A172 (cell line): ENCODE measurements at places on chromosomes 3 and 15. TPM values are rescaled to one million over a fixed set of nuclear protein-coding genes. Genes with fewer than 3 reads are reported as not detected.
A peak's percentile ranks its signal among the peaks of the same experiment; 100 is the strongest.

DNA sequence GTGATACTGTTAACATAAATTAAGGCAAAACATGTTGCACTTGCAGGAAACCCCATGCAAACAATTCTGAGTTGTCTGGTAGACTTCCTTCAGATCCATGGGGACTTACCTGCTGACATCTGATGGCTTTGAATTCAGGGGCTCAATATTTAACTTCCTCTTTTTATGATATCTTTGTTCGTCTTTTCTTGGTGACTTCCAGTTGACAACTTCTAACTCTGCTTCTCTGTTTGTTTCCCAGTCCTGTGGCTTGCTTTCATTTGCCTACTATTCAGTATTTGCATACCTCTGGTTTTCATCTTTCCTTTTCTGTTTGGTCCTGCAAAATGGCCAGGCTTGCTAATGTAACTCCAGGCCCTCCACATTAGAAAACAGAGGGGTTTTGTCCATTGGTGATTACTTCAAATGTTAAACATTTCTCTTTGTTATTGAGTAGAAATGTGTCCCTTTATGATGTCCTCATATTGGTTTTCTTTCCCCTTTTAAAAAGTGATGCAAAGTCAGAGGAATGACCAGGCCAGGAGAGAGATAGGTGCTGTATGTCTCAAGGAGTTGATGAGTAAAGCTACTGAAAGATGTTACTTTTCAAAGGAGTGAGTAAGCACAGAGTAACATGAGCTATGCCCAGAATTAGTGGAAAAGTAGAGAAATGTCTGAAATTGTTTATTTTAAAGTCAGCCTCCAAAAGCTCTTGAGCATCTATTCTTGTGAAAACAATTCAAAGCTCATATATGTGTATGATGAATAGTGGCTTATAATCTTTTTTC is 335.9 kb downstream of the LPP start:
- DNase-seq: no peak

- no peak for DNase-seq
Measured at GRCh38 chr15:95565016-95565600, 765.4 kb upstream of the NR2F2 start.

DNA sequence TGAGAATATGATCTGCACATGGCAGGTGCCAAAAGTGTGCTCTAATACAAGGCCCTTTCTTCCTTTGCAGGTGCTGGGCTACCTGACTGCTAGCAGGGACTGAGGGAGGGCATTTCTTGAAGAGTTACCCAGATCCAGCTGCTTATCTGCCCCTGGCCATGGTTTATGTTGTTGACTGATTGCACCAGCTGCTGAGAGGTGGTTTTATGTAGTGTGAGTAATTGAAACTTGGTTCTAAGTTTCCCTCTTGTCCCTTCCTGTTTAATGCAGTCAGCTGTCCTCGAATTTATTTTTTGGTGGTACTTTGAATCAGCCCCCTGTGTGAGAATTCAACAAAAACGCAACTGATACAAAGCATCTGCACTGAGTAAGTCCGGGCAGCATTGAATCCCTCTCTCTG is 288.3 kb upstream of the C2CD4B start:
- DNase-seq: peak; percentile 20

DNA sequence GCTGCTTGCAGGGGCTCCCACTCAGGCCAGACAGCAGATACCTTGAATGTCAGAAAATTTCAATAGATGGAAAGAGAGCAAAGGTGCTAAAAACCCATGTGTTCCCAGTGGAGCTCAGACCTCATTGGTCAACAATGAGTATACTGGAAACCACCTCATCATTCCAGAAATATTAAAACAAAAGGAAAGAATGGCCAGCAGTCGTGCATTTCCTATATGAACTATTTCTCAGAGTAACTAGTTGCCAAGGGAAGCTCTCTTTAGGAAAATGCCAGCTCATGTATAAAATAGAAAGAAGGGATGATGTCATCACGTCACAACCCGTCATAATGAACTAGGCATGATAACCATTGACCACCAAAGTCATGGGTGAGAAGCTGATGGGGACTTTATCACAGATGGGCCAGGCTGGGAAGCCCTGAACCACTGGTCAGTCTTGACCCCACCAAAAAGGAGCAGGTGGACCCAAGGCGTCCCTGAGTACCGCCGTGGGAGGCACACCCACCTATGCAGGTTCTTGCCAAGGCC is 17.5 kb downstream of the DNAJB8 start:
- DNase-seq: no peak

DNA sequence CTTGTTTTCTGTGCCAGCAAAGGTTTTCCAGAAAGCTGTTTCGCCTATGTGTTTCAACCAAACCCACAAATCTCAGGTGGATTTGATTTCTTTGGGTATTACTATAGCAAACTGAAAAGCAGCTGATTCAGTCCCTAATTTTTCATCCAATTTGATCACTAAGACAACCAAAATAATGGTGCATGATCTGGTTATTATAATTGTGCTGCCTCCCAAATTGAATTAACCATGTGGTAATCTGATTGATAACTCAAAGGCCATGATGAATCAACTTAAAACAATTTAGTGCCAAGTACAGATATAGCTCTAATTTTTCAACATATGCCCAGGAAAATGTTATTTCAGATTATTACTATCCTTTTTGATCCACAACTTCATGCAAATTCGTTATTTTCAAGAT is 30.6 kb downstream of the PRTG start:
- no peak for DNase-seq

- no peak for DNase-seq
Measured at GRCh38 chr3:133478624-133479023, 78.8 kb downstream of the BFSP2 start.

DNA sequence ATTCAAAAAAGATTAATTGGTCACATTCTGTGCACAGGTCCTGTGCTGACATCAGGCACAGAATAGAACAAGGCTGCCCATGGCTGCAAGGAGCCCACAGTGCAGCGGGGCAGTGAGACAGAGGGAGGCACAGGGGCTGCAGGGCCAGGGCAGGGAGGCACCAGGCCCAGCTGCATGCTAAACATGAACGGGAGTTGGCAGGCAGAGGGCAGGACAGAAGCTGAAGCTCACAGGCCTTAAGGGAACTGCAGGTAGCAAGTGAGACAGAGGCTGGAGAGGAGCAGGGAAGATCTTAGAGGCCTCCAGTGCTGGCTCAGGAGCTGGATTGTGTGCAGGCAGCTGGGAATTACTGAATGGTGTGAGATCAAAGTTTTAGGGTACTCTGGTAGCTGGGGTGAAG is 26.2 kb downstream of the IDH3A start:
- DNase-seq: no peak

GRCh38 chr3:23822559-23822958 is 16.8 kb downstream of the UBE2E1 start:
- no peak for DNase-seq

DNA sequence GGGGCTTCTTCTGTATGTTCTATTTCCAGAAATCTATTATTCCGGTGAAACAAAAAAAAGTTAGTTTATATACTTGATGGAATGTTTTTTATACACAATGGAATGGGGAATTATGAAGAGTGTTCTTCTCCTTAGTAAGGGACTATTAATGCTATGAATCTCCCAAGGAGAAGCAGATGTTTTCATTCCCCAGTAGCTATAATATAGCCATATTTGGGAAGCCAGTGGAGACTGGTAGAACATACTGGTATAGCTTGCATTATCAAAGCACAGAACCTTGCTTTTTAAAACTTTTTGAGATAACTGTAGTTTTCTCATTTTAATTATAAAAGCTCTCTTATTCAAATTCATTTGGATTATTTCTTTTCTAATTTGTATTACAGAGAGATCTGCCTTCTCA is 38.3 kb downstream of the ADGRG7 start:
- no peak for DNase-seq

- no peak for DNase-seq
Measured at GRCh38 chr3:139062918-139063317, 18.2 kb upstream of the PRR23C start.

GRCh38 chr3:63295806-63296205 is 17.7 kb downstream of the SYNPR start:
- no peak for DNase-seq

DNA sequence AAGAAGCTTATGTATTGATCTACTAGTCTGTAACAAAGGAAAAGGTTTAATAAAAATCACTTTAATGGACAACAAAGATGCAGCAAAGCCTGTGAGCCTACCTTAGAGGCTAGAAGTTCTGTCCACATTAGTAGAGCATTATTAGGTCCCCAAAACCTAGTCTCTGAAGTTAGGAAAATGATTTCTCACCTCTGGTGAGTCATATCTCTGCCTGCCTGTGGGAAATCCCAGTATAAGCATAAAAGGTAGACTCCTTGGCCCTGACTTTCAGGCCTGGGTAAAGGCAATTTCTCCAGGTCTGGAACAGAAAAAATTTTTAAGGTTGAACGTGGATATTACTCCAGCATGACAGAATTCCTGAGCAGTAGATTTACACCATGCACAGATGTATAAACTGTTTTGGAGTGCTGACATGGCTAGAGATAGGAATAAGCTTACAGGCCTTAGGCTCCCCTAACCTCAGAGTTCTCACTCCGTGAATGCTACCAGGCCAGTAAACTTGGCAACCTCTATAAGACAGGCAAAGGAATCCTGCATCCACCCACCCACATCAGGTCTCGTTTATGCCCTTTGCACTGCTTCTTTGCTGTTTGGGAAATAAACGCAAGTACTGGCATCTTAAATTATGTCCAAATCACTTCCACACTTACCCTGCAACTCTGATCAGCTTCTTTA is 104.1 kb downstream of the SERPINI1 start:
- DNase-seq: no peak

- no peak for DNase-seq
Measured at GRCh38 chr15:47434596-47434995, 282.7 kb upstream of the SEMA6D start.

DNA sequence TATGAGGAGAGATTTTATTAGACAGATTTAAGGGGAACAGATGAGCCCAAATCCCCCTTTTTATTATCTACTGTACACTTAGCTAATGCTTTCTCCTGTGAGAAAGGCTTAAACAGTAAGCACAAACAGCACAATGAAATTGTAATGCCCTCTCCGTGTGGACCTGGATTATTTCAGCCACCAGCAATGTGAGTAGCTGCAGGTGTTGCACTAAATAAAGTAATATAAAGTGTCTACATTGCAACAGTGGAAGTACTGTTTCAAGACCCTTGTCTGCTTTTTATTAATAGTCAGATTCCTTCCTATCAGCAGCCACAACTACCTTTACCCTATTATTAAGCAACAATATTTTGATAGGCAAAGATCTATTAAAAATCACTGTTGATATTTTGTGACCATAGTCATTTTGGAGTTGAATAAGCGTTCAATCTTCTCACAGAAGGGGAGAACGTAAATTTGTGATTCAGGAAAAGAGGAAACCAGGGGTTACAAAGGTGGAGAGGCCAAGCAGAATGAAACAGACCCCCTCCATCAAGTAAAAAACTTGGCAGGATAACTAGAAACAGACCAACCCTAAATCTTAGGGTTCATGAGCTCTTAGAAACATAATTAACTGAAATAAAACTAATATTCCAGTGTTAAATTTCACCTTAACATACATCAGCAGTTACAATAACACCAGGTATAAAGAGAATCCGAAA is 422.6 kb downstream of the MECOM start:
- no peak for DNase-seq

- no peak for DNase-seq
Measured at GRCh38 chr3:54321520-54321919, 199.2 kb downstream of the CACNA2D3 start.

DNA sequence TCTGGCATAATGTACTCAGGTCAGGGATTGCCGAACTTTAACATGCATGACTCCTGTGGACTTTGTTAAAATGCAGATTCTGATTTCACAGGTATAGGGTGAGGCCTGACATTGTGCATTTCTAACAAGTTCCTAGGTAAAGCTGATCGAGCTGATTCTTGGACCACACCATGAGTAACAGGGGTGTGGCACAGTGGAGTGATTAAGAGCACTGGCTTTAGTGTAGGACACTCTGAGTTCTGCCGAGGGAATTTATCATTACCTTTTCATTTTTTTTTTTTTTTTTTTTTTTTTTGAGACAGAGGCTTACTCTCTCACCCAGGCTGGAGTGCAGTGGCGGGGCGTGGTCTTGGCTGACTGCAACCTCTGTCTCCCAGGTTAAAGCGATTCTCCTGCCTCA is 169.3 kb downstream of the ADAMTS9 start:
- no peak for DNase-seq

- DNase-seq: no peak
Measured at GRCh38 chr3:195777975-195778374, 33.8 kb downstream of the MUC4 start.

GRCh38 chr15:76345880-76346668 is 9.5 kb downstream of the ISL2 start:
- DNase-seq: no peak

GRCh38 chr15:99135194-99135593 is 30.3 kb downstream of the SYNM start:
- peak; percentile 4 for DNase-seq

DNA sequence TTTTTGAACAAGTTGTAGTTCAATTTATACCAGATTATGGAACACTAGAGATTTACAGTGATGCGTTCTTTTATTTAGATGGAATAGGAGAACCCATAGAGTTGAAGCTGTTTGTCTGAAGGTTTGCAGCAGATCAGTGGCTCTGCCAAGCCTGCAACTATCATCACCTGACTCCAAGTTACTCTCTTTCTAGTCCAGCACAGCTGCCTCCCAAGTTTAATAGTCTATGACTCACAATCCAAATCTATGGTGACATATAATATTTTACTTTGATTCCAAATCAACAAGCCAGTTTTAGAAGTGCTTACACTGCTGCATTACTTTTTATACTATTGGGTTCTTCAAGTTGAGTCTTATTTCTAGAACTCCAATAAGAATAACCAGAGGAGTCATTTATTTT is 400.4 kb downstream of the LPP start:
- DNase-seq: peak; percentile 48

- DNase-seq: no peak
Measured at GRCh38 chr15:93862791-93863190, 368.6 kb upstream of the MCTP2 start.

DNA sequence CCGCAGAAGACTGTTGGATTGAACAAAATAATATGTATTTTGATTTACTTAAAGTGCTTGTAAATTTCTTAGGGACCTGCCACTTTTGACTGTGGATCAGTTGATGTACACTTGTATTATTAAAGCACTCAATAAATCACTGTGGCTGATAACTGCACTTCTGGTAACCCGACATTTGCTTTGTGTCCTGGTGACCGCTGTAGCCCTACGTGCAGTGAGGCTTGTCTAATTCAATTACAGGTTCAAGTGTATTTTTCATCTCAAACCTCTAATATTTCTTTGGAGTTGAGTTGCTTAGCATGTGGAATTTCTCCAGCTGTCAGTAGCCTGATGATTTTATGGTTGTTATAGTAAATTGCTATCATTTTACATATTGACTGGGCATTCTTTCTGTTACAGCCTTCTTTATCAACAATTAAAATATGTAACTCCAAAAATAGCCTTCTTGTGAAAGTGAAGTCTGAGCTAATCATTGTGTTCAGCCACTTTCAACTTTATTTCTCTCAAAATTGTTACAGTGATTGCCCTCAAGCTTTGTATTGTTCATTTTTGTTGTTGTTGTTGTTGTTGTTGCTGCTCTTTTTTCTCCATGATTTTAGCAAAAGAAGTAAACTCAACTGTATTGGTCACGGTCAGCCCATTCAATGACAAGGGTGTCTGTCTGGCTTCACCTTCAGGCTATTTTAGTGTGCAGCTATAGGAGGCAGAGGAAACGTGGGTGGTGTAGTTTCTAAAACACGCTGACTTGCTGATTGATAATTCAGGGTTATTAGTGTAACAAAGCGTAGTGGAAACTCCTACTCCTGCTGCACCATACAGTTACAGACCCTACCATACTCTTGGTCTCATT is 215.1 kb upstream of the UBE2E1 start:
- DNase-seq: no peak

The SCN11A gene
- not detected in 2 replicates for total RNA-seq

The CX3CR1 gene
- not detected in 2 replicates for total RNA-seq

The SLC28A2 gene
- total RNA-seq: not detected in 2 replicates

The CDC25A gene
- total RNA-seq: 21.1 and 33.6 TPM in 2 replicates

The TNNC1 gene
- total RNA-seq: 16.5 and 36.6 TPM in 2 replicates

The GPR149 gene
- total RNA-seq: not detected in 2 replicates

The CCK gene
- total RNA-seq: not detected in 2 replicates

The GRAMD2A gene
- total RNA-seq: 3.2 TPM in 1 of 2 replicates, not detected in the other
